ENCODE measurements at places on chromosomes 3 and 15. TPM values are rescaled to one million over a fixed set of nuclear protein-coding genes. Genes with fewer than 3 reads are reported as not detected.
A peak's percentile ranks its signal among the peaks of the same experiment; 100 is the strongest.

DNA sequence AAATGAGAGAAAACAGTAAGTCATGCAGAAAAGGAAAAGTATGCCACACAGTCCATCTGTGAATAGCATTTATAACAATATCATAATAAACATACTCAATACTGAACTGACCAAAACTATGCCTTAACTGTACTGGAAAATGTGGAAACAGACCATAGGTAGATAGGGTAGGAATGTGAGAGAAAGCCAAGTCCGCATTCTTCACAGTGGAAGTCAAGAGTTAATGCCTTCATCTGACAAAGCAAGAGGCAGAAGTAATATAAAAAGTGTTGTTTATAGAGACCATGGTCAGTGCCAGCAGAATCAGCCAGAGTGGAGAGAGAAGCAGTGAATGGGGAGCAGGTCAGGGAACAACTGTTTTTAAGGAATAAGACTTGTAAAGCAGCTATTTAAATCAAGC, 52.3 kb downstream of the KBTBD12 start:
- no peak for DNase-seq

GRCh38 chr3:179000144-179000543, 71.5 kb downstream of the ZMAT3 start:
- peak; percentile 10 for DNase-seq

GRCh38 chr15:92503889-92504288, 110.2 kb downstream of the ST8SIA2 start:
- DNase-seq, result no peak

KBTBD13 gene
- not detected for total RNA-seq

FURIN gene
- total RNA-seq, result 111 TPM

- no peak for DNase-seq
Observed at GRCh38 chr3:155861476-155862183, 7.4 kb upstream of the SLC33A1 start.

GRCh38 chr3:76387000-76387399, 601.7 kb upstream of the ZNF717 start:
- no peak for DNase-seq

GRCh38 chr3:185052631-185053030, 100.2 kb downstream of the C3orf70 start:
- DNase-seq, result no peak

- DNase-seq, result no peak
Observed at GRCh38 chr3:62363275-62363674, 10.1 kb downstream of the FEZF2 start.

CPN2 gene
- total RNA-seq, result not detected

- DNase-seq, result no peak
Observed at GRCh38 chr3:150090006-150090405, 119.3 kb upstream of the PFN2 start.

DNA sequence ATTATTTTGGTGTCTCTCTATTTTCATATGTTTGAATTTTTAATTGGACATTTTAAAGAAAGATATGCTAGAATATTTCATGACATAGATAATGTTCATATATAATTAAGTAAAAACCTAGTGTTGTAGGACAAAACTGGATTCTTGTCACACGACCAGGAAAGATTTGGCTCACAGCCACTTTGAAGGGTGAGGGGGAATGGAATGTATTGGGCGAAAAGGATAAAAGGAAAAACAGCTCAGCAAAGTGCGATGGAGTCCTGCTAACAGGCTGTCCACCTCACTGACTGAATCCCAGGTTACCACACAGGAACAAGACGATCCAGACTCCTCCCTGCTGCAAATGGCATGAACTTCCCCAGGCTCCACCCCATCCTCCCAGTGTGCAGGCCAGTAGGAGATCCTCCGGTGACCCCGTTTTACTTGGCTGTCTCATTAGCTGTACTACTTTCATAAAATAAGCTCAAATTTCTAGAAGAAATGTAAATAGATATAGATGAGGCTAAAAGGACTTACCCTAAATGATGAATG, 186.2 kb downstream of the CD47 start:
- DNase-seq, result no peak

GRCh38 chr15:78880813-78881212, 8.1 kb downstream of the MORF4L1 start:
- DNase-seq, result no peak

GRCh38 chr3:159877924-159878323, 110.7 kb upstream of the IL12A start:
- DNase-seq, result no peak

DNA sequence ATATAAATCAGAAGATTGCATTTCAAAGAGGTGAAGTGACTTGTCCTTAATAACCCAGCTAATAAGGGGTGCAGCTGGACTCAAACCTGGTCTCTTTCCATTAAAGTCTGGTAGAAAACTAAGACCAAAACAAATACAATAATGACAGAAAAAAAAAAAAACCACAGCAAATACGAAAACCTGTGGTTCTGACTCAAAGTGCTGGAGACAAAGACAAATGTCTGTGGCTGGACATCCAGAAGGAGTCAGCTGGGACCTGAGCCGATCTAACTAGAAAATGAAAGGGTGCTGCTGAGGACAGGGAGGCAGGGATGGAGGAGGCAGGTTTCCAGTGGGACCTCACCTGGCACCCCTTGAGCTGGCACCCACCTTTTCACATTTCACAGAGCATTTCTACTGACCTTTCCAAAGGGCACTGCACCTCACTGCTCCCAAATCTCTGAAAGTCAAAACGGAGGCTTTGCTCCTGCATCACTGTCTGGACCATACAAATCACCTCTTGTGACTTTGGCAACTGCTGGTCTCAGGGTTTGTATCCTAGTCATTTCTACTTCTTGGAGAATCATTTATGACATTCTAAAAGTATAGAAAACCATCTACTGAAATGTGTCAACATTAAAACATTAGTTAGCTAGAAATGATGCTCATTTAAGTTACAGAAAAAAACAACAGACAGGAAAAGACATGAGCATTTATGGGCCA, 61.7 kb downstream of the CCNL1 start:
- DNase-seq, result no peak

DNA sequence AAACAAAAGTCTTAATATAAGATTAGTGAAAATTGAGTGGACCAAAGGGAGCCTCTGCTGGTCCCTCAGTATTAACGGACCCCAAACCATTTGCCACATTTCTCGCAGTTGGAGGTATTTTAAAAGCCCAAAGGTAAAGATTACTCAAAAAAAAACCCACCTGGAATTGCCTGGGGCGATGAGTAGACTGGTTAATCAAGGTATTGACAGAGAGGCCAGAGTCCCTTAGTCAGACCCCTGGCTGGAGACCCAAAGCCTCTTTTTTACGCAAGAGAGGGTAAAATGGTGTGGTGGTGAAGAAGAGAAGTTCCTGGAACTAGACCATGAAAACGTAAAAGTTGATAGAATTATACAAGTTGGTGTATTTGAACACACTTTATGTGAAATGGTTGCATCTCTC, 137.2 kb downstream of the IMPG2 start:
- DNase-seq, result no peak

Measured in activated CD8-positive, alpha-beta T cell treated with anti-CD3 and anti-CD28 coated beads for 36 hours (primary cell).